IMR-90 (cell line): ENCODE measurements at places on chromosomes 6 and 20.

DNA sequence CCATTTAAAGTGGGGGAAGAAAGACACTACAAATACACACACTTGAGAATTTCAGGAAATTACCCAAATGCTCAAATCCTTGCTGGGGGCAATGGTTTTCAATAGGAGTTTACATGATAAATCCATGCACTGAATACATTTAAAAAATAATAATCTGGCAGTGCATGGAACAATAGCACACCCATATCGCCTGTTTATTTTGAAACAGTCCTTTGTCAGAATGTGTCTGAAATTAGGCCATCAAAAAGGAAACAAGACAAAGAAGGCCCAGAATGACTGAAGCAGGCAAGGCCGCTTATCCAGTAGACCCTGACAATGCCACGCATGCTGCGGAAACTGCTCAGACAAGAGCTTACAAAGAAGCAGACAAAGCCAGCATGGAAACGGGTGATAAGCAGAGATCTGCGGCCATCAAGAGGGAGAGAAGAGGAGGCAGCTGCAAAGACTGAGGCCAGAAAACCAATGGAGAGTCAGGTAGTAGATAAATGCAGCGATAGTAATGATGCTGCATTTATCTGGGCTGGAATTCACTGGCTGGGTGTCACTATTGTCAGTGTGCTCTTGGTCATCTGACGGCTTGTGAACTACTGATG lies 211.9 kb upstream of the CNR1 start:
- DNase-seq = no peak

DNA sequence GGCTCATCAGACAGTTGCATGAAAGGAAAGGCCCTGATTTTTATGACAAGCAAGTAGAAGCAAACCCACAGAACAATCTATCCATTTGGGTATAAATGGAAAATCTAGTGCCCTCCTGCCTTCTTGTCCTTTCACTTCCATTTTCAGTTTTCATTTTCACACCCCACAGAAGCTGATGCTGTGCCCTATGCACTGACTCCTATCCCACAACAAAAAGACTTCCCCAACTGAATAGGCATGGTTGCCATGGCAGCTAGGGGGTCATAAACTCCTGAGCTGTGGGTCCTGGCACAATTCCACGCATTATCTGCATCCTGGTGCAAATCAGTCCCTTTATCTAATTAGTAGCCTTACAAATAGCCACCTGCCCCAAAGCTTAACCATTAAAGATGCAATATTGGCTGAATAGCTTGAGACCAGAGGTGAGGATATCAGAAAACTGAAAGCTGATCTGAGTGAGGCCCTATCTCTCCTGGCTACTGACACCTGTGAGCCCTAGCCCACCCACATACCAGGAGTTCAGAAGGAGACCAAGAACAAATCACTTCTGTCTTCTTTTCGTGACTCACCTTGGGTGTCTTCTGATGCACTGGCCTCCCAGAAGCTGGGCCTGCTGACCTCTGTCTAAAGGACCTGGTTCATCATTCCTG lies 34.9 kb upstream of the HEY2 start:
- DNase-seq = no peak

DNA sequence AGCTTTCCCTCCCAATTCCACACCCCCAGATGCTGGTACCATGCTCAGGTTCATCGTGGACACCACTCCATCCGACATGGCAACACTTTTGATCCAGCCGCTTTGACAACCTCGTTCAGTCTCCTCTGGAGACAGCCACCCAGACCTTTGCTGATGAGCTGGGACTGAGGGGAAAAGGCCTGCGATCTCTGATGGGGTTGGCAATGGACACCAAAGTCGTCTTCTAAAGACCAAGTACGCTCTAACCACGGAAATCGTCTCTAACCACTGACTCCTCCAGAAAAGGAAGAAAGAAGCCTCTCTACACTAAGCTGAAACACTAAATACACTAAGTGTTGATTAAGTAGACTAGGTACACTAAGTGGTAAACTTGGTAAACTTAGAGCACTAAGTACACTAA lies 26.1 kb upstream of the HLA-E start:
- no peak for DNase-seq

- peak; percentile 61 for DNase-seq
These were observed 299.1 kb downstream of the FOXC1 start for GRCh38 chr6:1908784-1909183.

DNA sequence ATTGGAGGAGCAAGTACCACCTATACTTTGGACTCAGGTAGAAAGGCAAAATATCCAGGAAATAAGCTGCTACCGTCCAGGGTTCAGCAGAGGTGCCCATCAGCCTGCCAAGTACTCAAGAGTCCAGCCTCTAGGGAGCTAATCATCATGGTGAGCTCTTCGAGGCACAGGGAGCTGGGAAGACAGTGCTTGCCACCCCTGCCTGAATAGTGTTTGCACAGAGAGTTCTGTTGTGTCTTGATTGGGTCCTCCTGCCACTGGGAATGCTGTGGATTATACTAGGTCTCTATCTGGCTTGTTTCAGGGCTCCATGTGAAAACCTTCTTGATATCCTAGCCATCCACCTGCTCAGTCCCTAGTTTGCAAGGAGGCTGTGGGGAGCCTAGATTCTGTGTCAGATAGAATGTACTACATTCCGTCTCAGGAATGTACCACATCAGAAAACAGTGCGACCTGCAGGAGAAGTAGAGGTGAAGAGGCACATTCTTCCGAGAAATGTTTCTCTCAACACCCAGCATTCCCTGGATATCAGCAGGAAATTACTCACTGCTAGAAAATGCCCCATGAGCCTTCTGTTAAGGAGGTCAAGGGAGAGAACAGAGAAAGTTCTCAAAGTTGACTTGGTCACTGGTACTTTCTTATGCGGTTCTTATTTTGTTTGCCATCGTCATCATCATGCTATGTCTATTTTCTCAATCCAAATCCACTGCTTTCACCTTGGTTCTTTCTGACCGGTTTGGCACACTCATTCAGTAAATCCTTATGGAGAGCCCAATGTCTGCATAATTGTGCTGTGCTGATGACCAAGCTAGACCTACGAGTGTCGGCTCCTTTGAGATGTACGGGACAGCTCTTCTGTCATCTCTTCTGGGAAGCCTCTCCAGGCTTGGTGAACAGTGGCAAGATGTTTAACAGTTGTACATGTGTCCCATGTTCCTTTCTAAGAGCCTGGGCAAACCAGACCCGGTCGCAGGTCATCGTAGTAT lies 30.7 kb downstream of the PTPN1 start:
- peak; percentile 93 for DNase-seq

DNA sequence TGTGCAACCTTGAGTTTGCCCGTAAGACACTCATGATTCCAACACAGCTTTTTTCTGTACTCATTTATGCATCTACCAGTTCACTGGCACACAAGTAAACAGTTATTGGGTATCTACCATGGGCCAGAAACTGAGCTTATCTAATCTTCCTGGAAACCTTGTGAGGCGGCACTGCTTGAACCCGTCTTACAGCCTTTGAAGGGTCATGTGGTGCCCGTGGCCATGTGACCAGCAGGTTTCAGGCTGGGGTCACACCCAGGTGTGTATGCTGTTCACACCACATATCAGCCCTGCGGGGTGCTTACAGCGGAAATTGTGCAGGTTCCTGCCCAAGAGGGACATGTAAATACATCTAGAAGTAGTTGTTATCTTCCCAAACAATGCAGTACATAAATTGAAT lies 6.1 kb downstream of the THBD start:
- no peak for DNase-seq

DNA sequence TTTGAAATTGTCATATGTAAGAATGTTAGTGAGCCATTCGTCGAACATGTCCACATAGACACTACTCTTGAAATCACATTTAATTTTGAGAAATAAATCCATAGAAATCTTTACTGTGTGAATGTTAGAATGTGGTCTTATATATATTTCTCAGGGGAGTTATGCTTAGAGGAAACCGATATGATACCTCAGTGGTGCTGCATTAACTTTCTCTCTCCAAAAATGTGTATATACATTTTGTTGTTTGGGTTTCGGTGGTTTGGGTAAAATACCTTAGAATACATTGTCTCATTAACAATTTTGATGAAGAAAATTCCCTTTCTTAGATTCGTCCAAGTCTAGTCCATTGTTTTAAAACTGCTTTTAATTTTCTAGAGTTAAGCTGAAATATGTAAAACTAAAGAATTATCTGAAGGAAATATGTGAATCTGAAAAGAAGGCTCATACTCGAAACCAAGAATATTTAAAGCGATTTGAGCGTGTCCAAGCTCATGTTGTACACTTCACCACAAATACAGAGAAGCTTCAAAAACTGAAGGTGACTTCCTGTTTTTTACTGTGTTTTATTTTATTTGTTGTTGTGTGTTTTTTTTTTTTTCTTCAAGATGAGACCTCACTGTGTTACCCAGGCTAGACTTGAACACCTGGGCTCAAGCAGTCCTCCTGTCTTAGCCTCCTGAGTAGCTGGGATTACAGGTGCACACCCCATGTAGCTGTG lies 10.3 kb downstream of the KIZ start:
- DNase-seq = no peak
